B cell (primary cell): ENCODE measurements at places on chromosomes 5 and 9. TPM values are rescaled to one million over a fixed set of nuclear protein-coding genes. Genes with fewer than 3 reads are reported as not detected.

GRCh38 chr9:105299190-105299854 is 54.9 kb downstream of the SLC44A1 start:
- H3K4me3 ChIP-seq = no peak overlapping the region
- no peak for DNase-seq
- H3K27me3 ChIP-seq = no peaks in the 10 kb centered on the region
- no peak overlapping the region for H3K27ac ChIP-seq
- H3K4me1 ChIP-seq = no peaks in the 10 kb centered on the region
- no peaks in the 10 kb centered on the region for H3K36me3 ChIP-seq

DNA sequence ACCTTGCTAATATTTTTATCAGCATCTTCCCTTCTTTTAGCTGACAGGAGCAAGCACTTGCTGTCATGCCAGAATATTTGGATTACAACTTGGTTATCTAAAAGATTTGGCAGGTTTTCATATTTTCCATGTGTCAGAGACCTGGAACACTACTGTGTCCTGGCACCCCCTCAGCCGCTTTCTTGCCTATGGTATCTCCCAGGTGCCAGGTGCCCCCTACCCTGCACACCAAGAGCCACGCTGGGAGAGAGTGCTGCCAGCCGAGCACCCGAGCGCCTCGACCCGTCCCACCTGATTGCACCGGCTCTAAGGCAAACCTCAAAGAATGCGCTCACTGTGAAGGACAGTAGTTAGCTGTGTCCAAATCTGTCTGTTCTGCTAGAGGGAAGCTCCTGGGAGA is 84.8 kb downstream of the GTF3C4 start:
- H3K27me3 ChIP-seq = no peaks in the 10 kb centered on the region
- no peaks in the 10 kb centered on the region for H3K36me3 ChIP-seq
- no peak overlapping the region for H3K4me3 ChIP-seq
- no peaks in the 10 kb centered on the region for H3K4me1 ChIP-seq

- no peak overlapping the region for H3K27ac ChIP-seq
- H3K36me3 ChIP-seq = no peaks in the 10 kb centered on the region
- H3K27me3 ChIP-seq = peaks cover 6% of the 10 kb centered on the region
- DNase-seq = no peak
- peaks cover 26% of the 10 kb centered on the region for H3K4me1 ChIP-seq
Observed at GRCh38 chr9:78295731-78296130, 1.2 kb upstream of the PSAT1 start.

GRCh38 chr5:25095261-25095660 is 450.5 kb upstream of the CDH10 start:
- H3K27ac ChIP-seq = no peak overlapping the region
- H3K27me3 ChIP-seq = no peaks in the 10 kb centered on the region
- DNase-seq = no peak
- H3K4me3 ChIP-seq = no peak overlapping the region
- H3K4me1 ChIP-seq = no peaks in the 10 kb centered on the region

GRCh38 chr5:485113-485945 is 38.9 kb downstream of the SLC9A3 start:
- no peak overlapping the region for H3K4me3 ChIP-seq
- peaks cover 43% of the 10 kb centered on the region for H3K27me3 ChIP-seq
- no peaks in the 10 kb centered on the region for H3K36me3 ChIP-seq
- DNase-seq = no peak
- no peak overlapping the region for H3K27ac ChIP-seq

DNA sequence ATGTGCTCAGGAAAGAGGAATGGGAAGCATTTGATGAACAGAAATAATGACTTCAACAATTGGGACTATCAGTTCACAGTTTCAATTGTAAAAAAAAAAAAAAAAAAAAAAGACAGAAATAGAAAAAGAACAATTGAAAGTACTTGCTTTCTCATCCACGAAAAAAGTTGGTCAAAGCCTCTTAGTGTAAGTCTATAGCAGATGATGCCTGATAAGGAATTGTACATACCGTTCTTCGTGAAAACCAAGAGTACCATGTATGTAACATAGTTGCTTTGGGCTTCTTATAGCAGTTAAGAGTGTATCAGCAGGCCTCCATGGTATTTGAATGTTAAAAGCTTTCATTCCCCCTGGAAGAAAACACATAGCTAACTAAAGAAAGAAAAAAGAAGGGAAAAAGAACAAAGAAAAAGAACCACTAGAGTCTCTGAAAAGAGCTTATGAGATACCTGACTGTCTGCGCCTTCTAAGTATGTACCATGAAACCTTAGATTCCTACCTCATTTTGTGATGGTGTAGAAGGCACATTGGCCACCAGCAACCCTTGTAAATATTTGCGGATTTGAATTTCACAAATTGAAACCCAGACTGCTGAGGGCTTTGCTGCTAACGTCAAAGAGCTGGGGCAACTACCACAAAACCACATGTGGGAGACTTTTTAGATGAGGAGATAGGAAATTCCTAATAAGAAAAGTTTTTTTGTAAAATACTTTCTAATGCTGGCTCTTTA is 75.2 kb downstream of the TMC1 start:
- H3K27ac ChIP-seq = no peak overlapping the region
- H3K4me3 ChIP-seq = no peak overlapping the region
- no peaks in the 10 kb centered on the region for H3K4me1 ChIP-seq
- H3K27me3 ChIP-seq = no peaks in the 10 kb centered on the region

DNA sequence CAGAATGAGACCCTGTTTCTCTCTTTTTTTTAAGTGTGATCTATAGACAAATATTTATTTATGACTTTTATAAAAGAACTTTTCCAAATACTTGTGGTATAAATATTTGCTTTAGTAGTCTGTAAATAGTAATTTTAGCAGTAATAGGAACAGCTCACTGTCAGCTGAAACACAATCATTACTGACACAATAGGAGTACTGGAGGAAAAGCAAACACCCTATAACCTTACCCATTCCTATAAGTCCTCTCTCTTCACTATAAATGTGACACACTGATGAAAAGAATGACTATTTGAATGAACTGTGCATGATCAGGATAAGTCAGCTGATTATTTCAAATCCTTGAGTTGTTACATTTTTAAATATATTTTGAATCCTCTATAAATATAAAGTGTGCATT is 72.4 kb downstream of the CDH12 start:
- no peaks in the 10 kb centered on the region for H3K4me1 ChIP-seq
- no peaks in the 10 kb centered on the region for H3K27me3 ChIP-seq
- no peaks in the 10 kb centered on the region for H3K36me3 ChIP-seq
- H3K4me3 ChIP-seq = no peak overlapping the region

GRCh38 chr5:168290902-168291341 is 523 bp upstream of the WWC1 start:
- H3K4me1 ChIP-seq = peaks cover 21% of the 10 kb centered on the region
- no peak for DNase-seq
- H3K27ac ChIP-seq = no peak overlapping the region
- no peak overlapping the region for H3K4me3 ChIP-seq
- peaks cover 1% of the 10 kb centered on the region for H3K27me3 ChIP-seq

DNA sequence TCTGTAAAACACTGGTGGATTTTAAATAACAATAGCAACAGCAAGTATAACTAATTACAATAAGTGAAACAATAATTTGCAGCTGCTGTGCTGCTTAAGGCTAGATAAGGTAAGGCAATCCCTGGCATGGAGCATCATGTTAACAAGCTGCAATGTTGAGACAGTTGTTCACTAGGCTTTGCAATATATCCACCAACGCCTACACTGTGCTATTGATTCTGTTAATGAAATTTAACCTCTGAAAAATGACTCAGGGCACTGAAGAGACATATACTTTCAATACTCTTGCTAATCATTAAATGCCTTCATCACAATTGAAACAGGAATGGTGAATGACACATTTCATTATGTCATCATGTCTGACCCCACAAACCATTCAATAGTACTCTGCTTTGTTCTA is 255.0 kb downstream of the EFNA5 start:
- H3K27ac ChIP-seq = no peak overlapping the region
- no peaks in the 10 kb centered on the region for H3K36me3 ChIP-seq
- DNase-seq = no peak
- H3K4me1 ChIP-seq = no peaks in the 10 kb centered on the region
- no peak overlapping the region for H3K4me3 ChIP-seq

DNA sequence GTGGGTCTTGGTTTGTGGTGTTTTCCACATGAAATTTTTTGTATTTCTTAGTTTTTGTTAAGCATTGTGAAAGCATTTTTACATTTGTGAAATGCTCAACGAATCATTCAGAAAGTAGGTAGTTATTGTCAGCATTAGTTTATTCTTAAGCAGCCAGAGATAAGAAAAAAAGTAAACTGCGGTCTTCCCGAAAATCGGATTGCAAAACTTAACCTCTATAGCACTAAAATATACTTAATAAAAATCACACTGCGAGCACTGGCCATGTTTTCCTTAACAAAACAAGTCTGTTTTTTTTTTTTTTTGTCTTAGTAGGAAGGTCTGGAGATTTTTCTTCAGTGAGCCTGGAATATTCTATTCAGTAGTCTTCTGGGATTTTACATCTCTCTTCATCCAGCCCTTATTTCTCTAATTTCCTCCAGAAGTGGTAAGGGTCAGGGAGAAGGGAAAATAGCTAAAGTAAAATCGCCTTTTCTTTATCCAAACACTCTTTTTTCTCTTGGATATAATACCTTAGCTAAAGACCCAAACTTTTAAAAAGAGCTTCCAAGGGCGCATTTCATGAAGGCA is 289.9 kb downstream of the DMAC1 start:
- no peak for DNase-seq
- H3K27ac ChIP-seq = no peak overlapping the region
- H3K36me3 ChIP-seq = no peaks in the 10 kb centered on the region
- H3K27me3 ChIP-seq = no peaks in the 10 kb centered on the region
- H3K4me3 ChIP-seq = no peak overlapping the region

- no peak for DNase-seq
- no peaks in the 10 kb centered on the region for H3K4me1 ChIP-seq
- H3K36me3 ChIP-seq = no peaks in the 10 kb centered on the region
- no peak overlapping the region for H3K27ac ChIP-seq
- H3K4me3 ChIP-seq = no peak overlapping the region
Observed at GRCh38 chr9:36323926-36324325, 65.7 kb upstream of the GNE start.

- no peaks in the 10 kb centered on the region for H3K4me1 ChIP-seq
- H3K27me3 ChIP-seq = no peaks in the 10 kb centered on the region
- DNase-seq = no peak
- no peak overlapping the region for H3K4me3 ChIP-seq
- H3K36me3 ChIP-seq = no peaks in the 10 kb centered on the region
- H3K27ac ChIP-seq = no peak overlapping the region
Observed at GRCh38 chr5:116695681-116696080, 121.1 kb upstream of the SEMA6A start.

DNA sequence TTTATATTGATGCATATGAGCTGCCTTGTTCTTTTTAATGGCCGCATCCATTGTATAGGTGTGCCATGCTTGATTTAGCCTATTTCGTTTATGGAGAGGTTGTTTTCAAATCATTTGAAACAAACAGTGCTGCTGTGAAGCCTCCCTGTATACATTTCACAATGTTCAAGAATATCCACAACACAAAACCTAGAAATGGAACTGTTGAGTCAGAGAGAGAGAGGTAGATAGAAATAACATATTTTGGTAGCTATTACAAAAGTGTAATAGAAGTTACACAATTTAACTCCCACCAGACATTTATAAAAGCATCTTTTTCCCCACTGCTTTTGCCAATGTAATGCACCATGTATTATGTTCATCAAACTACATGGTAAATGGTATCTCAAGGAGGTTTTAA is 82.0 kb downstream of the FRMD3 start:
- no peak overlapping the region for H3K27ac ChIP-seq
- no peaks in the 10 kb centered on the region for H3K36me3 ChIP-seq
- H3K27me3 ChIP-seq = no peaks in the 10 kb centered on the region
- no peak for DNase-seq

DNA sequence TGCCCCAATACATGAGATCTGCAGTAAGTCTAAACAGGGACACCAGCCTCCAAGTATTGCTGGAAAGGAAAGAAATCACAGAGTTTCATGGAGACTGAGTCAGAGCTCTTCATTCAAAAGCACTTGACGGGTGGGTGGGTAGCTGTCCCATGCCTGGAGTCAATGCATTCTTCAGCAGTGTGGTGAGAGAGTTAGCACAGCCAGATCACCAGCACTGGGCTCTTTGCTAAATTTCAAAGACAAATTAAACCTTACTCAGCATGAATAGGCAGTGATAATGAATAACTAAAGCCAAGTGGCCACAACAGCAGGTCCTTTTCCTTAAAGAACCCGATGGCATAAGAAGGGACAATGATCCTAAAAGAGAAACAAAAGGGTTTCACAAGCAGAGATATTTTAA is 192.4 kb downstream of the ACTL7B start:
- H3K4me3 ChIP-seq = no peak overlapping the region
- H3K36me3 ChIP-seq = no peaks in the 10 kb centered on the region
- no peaks in the 10 kb centered on the region for H3K27me3 ChIP-seq
- DNase-seq = no peak
- no peak overlapping the region for H3K27ac ChIP-seq

GRCh38 chr9:137757613-137758029 is 120.0 kb upstream of the CACNA1B start:
- peak; percentile 76 for DNase-seq
- no peak overlapping the region for H3K4me3 ChIP-seq
- no peaks in the 10 kb centered on the region for H3K27me3 ChIP-seq
- H3K36me3 ChIP-seq = no peaks in the 10 kb centered on the region

DNA sequence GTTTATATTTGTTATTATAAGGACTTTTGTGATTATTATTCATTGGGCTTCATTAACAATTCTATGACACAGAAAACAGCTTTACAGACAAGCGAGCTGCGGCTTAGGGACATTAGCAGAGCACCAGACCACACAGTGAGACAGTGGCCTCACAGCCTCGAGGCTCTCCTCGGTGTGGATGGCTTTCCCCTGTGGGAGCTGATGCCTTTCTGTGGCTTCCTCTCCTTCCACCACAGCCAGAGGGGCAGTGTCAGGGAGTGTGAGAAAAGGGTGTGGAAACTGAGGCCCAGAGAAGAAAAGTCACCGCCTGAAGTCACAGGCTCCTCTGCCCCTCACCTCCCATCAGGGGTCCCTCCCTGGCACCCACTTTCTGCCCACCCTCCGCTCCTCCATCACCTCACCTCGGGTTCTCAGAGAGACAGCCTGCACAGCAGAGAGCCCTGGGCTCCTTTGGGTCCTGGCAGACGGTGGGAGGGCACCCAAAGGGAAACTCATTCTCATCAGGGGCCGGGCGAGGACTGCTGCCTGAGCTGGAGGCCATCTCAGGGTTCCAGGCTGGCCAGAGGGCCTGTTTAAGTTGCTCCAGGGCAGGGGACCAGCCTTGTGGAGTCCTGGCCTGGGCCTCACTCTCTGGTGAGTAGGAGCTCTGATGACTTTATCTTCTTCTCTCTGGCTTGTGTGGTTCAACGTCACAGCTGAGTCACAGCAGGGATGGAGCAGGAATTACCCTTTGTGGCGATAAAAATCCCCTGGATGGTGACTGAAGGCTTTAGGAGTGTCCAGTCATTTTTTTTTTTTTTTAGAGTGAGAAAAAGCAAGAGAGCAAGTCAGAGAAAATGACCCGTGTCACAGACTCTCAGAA is 830 bp downstream of the TRAF1 start:
- no peaks in the 10 kb centered on the region for H3K36me3 ChIP-seq
- H3K4me1 ChIP-seq = peaks cover 53% of the 10 kb centered on the region
- H3K27me3 ChIP-seq = no peaks in the 10 kb centered on the region
- no peak overlapping the region for H3K4me3 ChIP-seq
- peak overlapping the region; percentile 90 for H3K27ac ChIP-seq
- peak; percentile 70 for DNase-seq

PCSK5 gene
- total RNA-seq = 0.10 TPM in 1 of 2 replicates, not detected in the other

OBP2B gene
- total RNA-seq = not detected in 2 replicates
